ENCODE measurements at places on chromosomes 13 and 19.

DNA sequence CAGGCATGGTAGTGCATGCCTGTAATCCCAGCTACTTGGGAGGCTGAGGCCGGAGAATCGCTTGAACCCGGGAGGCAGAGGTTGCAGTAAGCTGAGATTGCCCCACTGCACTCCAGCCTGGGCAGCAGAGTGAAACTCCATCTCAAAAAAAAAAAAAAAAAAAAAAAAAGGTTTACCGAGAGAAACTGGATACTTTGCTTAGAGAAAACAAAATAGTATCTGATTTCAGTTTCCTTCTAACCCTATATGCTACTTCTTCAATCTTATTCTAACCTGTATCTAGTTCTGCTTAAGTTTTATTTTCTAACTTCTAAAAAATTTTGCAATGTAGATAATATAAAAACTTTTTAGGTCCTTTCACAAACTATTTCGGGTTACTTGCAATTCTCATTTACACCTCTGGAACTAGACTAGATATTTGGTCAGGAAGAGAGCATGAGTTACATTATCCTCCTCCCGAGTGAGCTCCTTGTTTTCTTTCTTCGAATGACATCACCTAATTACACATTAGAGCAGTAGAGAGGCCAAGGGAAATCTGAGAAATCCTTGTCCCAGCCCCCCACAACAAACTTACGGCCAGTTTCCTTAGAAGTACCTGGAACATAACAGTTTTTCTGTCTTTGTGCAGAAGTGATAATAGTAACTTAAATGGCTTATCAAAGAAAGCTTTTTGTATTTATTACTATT is 128.9 kb downstream of the B3GLCT start:
- DNase-seq, result no peak

- no peak for DNase-seq
Measured at GRCh38 chr19:9362905-9363304, at the start of gene ZNF177. Gene ZNF177, plus strand, starts transcription at chr19:9363013. Its CDS starts 15,299 bp downstream, at chr19:9378312.

DNA sequence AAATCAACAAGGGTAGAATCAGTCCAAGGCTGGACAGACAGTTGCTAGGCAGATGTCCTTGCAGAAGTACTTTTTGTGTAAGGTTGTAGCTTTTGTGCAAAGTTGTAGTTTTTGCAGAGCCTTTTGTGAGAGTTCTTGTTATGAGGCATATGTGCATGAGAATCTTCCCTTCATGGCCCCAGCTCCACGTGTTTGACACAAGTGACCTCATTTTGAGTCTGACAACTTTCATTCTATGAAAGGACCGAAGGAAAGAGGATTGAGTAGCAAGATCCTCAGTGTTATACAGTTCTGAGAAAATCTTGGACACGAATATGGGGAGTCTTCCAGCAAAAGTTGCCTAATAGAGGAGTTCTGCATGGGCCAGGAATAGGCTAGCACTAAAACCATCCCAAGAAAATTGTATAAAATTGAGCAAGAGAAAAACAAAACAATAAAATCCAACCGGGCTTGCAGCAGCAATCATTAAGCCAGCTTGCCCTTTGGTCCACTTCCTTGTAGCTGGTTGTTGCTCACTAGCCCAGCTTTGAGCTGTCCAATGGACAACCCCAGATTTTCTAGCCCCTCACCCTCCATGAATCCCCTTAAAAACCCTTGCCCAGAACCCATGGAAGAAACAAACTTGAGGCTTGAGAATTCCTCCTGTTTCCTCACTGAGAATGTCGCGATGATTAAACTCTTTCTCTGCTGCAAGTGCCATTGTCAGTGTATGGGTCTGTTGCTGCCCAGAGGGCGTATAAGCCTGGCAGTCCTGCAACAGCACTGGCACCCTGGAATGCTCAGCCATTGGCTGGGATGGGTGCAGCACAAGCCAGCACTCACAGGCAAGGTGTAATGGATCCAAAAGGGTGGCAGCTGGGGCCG is 6.5 kb downstream of the EPSTI1 start:
- no peak for DNase-seq

GRCh38 chr19:21694171-21694906 is 73.0 kb downstream of the ZNF100 start:
- no peak for DNase-seq

GRCh38 chr13:40940841-40941240 is 78.3 kb downstream of the ELF1 start:
- DNase-seq, result no peak

DNA sequence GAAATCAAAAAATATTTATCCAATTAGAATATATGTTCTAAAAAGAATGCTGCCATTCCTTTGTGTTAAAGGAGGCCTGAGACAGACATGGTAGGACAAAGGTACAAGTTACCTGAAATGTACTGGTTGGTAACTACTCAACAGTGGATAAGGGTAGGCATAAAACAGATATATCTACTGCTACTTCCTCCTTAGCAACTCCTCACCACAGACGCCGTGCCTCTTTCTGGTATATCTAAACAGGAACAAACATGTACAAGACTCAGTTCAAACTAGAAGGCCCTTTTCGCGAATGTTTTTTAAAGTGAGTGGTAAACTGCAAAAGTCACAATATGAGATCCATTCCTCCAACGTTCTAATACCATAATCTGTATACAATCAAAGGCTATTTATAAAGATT is 86.9 kb downstream of the TBC1D4 start:
- DNase-seq, result no peak

DNA sequence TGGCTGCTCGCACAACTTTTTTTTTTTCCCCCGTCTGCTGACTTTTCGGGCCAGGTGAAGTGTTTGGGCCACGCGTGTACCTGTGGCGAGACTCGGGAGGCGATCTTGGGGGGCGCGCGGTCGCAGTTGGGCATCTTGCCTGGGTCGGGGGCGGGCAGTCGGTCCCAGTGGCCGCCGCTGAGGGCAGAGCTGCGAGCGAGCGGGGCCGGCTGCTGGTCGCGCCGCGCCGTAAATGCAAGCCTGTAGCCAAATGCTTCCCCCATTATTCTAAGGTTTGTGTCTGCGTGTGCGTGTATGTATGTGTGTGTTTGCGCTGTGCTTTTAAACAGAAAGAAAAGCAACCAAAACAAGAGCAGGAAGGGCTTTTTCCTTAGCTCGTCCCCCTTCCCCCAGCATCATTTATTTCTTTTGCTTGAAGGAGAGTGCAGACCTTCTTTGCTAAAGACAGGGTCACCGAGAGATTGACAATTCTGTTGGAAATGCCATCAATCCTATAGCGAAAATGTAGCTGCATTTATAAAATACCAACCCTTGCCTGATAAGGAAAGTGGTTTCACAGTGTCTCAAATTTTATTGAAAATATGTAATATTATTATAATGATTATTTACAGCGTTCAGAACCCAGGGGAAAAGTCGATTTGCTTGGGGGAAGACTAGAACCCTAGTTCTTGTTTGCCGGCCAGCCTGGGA is 143.2 kb upstream of the ZNF536 start:
- no peak for DNase-seq

DNA sequence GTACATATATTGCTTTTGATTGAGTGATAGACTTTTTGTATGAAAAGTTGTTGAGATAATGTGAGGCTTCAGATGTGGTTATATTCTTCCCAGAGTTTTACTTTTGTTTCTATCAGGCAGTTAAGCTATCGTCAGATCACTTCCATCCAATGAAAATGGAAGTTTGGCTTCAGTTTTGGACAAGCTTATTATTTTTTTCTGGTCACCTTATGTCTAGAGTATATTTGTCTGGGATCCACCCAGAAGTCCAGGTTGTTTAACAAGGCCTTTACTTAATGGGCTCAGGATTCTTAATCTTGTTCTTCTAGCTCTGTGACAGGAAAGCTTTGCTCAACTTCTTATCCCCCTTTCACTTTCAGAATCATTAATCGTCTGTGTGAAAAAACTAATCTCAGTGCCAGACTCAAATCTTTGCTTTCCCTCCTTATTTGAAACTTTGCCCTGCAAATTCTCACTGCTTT is 150.9 kb downstream of the PDS5B start:
- no peak for DNase-seq

DNA sequence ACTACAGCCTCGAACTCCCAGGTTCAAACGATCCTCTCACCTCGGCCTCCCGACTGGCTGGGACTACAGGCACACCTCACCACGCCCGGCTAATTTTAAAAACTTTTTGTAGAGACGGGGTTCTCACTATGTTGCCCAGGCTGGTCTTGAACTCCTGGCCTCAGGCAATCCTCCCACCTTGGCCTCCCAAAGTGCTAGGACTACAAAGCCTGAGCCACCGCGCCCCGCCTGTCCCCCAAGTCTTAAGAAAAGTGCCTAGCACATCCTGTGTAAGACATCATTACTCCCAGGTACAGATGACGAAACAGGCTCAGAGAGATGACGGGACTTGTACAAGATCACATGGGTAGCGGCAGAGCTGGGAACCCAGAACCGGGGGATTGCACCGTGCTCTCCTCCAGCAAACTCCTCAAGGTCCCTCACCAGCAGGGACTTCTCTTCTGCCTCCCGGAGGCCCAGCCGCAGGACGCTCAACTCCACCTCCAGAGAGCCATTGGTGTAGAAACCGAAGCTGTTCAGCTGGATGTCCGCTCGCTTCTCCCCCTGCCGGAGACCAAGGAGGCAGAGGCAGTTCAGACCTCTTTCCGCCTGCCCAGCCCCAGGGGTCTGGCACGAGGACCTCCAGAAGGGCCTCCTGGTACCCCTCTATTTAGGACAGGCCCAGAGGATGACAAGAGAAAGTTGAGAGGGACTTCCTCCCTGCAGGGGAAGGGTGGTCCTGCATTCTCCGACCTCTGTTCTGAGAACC is 1.0 kb downstream of the GPR108 start:
- peak; percentile 63 for DNase-seq

DNA sequence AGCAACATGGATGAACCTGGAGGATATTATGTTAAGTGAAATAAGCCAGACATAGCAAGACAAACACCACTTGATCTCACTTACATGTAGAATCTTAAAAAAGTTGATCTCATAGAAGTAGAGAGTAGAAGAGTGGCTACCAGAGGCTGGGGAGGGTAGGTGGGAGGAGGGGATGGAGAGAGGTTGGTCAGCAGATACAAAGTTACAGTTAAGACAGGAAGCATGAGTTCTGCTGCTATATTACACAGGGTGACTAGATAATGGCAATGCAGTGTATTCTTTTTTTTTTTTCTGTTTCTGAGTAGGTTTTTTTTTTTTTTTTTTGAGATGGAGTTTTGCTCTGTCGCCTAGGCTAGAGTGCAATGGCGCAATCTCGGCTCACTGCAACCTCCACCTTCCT is 15.2 kb upstream of the THSD1 start:
- DNase-seq, result no peak

GRCh38 chr13:111278258-111278657 is 42.2 kb upstream of the TEX29 start:
- DNase-seq, result no peak

DNA sequence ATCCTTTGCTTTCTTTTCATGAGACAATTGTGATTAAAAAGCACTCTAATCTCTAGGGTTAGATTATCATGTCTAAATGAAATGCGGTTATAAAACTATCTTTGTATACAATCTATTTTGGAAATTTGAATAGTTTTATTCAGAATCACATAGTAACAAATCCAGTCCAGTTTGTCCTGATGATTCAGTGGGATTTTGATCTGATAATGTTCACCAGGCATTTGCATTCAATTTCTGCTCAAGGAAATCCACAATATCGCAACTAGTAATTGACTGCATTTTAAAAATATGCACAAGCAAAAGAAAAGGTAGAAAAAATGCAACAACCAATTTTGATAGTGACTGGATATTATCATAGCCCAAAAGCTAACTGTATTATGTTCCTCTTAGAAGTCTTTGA is 63.8 kb downstream of the ITGBL1 start:
- no peak for DNase-seq

- DNase-seq, result no peak
Measured at GRCh38 chr13:49165798-49166752, 54.1 kb upstream of the MLNR start.

DNA sequence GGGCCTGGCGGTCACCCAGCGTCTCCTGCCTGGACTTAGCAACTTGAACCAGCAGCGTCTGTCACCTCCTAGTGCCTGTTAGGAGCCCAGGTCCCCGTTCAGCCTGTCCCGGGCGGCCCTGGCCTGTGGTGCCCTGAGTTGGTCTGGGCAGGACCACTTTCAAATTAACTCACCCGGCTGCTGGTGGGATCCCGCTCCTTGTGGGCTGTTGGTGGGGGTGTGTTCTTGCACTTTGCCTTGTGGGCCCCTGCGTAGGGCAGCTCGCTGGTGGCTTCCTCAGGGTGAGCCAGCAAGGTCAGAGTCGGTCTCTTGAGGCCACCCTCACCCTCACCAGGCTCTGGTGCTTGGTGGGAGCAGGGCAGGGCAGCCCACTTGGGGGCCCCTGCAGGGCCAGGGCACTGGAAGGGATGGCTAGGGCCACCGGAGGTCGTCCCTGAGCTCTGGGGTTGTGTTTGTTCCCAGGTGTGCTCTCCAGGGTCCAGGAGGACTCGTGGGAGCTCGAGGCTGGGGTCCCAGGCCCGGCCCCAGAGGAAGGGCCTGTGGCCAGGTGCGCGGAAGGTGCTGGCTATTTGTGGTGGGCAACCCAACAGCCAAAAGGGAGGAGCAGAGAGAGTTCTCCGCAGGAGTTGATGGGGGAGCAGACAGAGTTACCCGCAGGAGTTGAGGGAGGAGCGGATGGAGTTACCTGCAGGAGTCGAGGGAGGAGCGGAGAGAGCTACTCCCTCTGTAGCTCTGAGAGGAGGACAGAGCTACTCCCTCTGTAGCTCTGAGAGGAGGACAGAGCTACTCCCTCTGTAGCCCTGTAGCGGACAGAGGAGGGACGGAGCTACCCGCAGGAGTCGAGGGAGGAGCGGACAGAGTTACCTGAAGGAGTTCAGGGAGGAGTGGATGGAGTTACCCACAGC is 16.9 kb downstream of the TFDP1 start:
- no peak for DNase-seq

GRCh38 chr19:38538386-38538785 is 79.4 kb downstream of the MAP4K1 start:
- no peak for DNase-seq

DNA sequence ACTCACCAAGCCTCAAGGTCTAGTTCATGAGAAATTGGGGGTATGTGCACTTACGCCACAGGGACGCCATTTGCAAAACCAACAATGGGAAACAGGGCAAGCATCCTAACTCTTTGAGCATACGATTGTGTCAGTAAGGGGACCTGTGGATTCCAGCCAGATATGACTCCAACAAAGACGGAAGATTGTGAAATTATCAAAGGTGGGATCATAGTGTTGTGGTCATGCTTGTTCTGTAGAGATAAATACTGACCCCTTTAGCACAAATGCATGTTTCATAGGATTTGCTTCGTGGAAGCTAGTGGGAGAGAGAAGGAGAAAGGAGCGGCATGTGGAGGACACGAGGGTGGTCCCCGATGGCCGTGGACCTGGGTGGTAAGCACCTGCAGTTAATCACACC is 37.8 kb downstream of the GATAD2A start:
- no peak for DNase-seq
